ENCODE measurements at places on chromosomes 4 and X.

DNA sequence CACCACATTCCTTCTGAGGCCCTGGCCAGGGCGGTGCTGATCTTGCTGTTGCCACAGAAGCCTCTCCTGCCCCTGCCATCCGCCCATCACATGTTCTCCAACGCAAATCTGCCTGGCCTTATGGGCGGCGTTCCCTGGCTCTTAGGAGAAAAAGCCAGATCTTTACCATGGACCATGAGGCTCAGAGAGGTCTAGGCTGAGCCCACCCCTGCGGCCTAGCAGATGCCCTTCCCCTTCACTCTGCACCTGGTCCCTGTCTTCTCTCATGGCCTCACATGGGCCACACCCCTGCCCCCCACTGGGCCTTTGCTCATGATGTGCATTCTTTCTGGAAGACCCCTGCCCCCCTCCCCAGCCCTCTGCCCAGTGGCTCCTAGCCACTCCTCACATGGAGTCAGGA lies 78.5 kb downstream of the CRMP1 start:
- no peak for DNase-seq

DNA sequence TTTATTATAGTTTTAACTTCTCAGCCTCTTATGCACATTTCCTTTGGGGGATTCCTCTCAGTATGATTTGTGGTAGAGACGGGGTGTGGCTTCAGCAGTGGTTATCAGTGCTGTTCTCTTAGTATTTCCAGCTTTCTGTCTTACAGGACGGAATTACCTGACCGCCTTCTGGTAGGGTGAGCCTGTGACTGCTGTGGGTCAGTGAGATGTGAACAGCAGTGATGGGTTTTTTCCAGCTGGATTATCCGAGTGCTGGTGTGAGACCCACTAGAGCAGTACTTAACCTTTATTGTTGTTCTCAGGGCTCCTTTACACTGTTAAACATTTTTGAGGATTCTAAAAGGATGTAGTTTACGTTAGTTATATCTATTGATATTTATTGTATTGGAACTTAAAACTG lies 135.2 kb downstream of the SLIT2 start:
- DNase-seq = no peak

DNA sequence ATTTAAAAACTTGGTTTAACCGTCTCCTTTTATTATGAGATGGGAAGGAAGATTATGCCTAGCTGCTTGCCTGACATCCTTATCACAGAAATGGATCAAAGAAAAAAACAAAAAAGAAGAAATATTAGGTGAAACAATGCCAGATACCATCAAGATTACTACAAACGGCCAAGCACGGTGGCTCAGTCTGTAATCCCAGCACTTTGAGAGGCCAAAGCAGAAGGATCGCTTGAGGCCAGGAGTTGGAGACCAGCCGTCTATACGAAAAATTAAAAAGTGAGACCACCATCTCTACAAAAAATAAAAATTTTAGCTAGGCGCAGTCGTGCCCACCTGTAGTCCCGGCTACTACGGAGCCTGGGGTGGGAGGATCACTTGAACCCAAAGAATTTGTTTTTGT lies 2.3 kb downstream of the FRYL start:
- no peak for DNase-seq

GRCh38 chrX:147693511-147693910 lies 218.2 kb upstream of the FMR1 start:
- DNase-seq = no peak

DNA sequence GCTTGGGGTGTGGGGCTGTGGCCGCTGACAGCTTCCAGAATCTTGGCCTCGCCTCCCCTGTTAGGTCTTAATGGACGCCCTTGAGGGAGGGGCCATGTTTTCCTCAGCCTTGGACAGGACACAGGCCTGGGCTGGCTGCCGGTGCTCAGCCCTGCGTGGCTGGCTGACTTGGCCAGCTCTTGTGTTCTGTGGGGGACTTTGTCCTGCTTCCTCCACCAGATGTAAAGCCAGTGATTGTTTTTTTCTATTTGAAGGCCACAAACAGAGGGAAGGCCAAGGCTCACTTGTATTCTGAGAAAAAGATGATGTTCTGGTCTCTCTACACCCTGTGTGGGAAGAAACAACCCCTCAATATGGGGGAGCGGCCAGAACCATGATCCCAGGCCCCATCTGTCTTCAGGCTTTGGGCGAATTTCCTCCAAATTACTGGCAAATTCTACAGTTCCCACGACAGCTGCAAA lies 71.3 kb downstream of the HTRA3 start:
- no peak for DNase-seq

GRCh38 chr4:48945981-48946380 lies 39.4 kb upstream of the OCIAD2 start:
- no peak for DNase-seq

- no peak for DNase-seq
Measured at GRCh38 chr4:172787111-172787510, 381.5 kb upstream of the GALNT7 start.

DNA sequence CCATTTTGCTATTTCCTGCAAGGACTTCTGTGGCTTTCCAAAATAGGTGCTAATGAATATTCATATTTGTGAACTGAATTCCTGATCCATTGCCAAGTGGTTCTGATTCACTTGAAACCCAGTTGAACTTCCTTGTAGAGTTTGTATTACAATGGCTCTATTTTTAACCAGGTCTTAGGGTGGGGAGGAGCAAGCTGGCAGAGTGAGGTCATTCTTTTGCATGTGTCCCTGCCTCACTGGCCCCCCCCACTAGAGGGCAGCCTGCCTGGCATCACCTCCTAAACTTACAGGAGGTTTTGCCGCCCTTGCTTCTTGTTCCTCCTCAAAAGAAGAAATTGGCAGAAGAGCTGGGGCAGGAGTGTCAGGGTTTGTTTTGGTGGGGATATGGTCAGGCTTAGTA lies 10.5 kb downstream of the PTTG2 start:
- DNase-seq = peak; percentile 58

- DNase-seq = no peak
Measured at GRCh38 chrX:12865359-12865758, 1.5 kb upstream of the TLR7 start.

- no peak for DNase-seq
Measured at GRCh38 chrX:40005292-40006011, 92.3 kb downstream of the BCOR start.

DNA sequence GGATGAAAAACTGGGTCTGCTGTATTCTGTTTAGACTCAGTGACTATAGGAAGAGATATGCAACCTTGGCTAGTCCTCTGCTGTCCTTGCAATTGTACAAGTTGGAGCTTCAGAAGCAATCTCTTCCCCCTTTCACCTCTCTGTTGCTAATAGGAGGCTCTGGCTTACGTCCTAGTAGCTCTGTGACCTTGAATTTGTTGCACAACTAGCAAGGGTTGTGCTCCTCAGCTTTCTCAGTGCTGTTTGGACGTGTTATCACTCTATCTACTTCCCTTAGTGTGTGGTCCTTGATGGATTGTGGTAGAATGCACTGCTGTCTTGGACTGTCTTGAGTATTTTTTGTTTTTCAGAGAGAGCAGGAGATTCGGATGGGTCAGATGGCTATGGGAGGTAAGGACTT lies 3.4 kb upstream of the ITGB1BP2 start:
- no peak for DNase-seq

GRCh38 chrX:112664924-112665323 lies 14.8 kb downstream of the LHFPL1 start:
- DNase-seq = no peak

DNA sequence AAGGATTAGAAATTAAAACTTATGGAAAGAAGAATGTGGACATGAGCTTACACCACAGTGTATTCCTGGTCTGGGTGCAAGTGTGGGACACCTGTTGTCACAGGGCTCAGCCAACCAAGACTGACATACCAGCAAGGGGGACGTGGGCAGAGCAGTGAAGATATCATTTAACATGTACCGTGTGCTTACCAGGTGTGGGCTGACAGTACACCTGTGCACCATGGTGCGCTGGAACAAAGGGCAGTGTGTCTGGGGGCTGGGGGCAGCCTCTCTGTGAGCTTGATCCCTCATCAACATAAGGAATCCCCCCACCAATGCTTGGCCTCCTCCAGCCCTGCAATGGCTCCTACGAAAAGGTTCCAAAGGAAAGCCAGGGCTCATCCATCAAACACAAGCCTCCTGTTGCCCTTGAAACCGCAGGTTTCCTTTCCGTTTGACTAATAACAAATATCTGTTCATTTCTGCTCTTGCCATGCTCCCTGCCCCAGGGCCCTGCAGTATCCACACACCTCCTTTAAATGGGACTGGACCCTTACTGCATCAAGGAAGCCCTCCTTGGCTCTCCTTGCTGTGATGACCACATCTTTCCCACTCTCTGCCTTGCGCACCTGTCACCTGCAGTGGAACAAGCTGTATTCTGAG lies 16.7 kb downstream of the EVC2 start:
- DNase-seq = no peak

GRCh38 chr4:77432717-77433417 lies 172.8 kb upstream of the CXCL13 start:
- no peak for DNase-seq

DNA sequence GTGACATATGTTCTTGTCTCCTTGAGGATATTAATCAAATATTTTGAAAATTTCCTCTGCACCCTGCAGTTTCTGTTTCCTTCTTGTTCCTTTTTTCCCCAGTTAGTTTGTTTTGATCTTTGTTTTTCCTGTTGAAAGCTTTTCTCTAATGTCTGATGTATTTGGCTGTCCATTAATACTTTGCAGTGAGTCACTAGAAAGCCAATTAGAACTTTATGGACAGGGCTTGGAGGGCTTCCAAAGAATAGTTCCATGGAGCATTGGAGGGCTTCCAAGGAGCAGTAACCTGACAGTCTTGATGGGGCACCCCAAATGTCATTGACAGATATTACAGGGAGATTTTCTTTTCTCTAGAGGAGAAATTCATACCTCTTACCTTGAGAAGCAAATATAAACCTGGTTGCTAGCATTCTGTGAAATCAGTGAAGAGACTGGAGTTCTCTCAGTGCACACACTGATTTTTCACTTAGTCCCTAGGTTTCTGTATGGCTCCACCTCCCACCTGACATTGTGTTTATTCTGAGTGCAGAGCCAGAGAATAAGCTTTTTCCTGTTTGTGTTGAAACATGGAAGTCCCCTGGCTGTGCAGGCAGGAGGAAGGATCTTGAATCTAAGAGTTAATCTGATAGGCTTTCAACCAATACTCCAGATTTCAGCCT lies 26.5 kb downstream of the SPARCL1 start:
- no peak for DNase-seq

DNA sequence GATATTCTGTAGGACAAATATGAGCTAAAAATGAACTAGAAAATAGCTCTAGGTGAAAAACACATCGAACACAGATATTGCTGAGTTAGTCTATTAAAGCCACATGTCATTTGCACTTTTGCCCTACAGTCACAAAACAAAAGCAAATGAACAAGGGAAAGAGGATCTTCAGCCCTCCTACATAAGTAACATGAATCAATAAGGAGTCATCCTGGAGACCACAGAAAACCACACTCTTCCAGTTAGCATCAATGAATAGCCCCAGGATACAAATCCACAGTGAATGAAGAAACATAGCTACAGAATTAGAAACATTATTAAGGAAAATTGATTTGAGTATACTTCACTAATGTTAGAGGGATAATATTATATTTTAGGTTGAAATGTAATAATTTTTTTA lies 311.4 kb downstream of the MAPK10 start:
- no peak for DNase-seq

- DNase-seq = no peak
Measured at GRCh38 chr4:88831031-88831430, 133.4 kb upstream of the NAP1L5 start.

DNA sequence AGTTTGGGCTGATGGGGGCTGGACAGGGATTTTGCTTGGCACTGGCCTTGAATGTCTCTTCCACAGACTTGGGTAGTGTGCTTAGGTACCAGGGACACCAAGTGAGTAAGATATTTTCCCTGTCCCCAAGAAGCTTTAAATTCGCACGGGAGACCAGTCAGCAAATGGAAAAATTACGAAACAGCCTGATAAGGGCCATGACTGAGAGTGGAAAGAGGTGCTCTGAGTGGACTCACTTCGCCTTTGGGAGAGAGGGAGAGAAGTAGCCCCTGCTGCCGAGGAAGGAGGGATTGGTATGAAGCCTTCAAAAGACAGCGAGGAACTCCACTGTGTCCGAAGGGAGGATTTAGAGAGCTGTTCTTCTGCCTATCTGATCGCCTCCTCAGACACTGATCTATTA lies 2.6 kb downstream of the LSM6 start:
- DNase-seq = no peak

DNA sequence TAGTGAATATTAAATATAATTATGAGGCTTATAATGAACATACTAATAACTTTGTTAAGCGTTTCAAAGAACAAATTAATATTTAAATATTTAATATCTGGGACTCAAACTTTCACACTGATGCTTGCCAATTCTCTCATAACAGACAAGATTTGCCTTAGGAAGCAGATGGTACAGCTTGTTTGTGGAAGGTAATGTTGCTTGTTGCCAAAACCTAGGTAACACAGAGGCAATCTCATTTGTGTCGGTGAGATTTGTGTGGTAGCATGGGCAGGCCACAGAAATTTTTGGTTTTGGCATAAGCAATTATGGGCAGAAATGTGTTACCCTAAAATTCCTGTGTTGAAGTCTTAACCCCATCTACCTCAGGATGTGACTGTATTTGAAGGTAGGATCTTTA lies 114.9 kb upstream of the AFF2 start:
- no peak for DNase-seq

- peak; percentile 46 for DNase-seq
Measured at GRCh38 chr4:184328022-184328736, 110.5 kb upstream of the ENPP6 start.

DNA sequence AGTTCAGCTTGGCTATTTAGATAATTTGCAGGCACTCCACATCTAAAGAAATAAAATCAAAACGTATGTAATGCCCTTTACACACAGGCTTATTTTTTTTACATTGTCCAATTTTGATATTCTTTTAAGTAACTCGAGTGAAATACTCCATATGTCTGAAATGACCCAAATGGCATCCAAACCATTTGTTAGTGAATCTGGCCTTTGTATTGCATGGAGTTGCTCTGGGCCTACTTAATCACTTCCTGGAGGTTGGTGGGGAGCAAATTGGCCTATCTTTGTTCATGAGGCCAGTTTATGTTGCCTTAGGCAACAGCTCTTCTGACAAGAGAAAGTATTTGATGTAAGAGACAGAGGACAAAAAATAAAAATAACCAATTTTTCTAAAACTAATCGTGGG lies 47.6 kb upstream of the TMEM131L start:
- no peak for DNase-seq

DNA sequence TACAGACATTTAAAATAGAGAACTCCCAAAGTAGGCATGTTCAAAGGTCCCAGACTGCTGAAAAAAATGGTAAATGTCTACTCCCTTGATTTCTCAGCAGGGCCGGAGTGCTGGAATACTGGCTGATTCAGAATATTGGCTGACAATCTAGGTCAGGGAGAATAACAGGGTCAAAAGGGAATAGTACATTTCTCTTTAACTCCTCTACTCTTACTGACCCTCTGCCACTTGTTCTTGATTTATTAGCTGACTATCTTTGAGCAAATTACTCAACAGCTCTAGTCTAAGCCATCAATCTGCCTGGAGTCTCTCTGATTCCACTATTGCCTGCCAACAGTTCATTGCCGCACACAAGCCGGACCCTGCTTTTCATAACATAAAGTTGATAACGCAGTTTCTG lies 19.7 kb upstream of the NWD2 start:
- DNase-seq = no peak
